Stimulated activated naive CD4-positive, alpha-beta T cell treated with Interleukin-2 at 50 U/mL for 16 hours (primary cell): ENCODE measurements at places on chromosomes 11 and 22.

GRCh38 chr11:130464291-130464812, 15.9 kb downstream of the ADAMTS15 start:
- no peak for DNase-seq

DNA sequence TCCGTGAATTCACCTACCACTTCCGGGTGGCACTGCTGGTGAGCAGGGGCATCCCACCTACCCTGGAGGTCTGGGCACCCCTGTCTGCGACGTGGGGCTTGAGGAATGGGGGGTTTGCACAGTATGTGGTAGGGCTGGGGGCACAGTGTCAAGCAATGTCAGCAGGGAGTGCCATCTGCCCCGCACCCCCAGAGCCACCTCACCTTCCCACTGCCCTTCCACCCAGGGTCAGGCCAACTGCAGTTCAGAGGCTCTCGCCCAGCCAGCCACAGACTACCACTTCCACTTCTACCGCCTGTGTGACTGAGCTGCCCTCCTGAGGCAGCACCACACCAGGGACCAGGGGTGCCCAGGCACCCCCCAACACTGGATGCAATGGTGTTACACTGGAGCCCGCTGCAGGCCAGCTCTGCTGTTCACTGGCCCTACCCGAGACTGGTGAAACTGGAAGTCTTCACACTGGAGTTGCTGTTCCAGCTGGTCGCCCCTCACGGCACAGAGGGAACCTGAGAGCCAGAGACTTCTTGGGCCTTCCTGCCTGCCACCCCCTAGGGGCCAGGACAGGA, 6.5 kb downstream of the TMEM258 start:
- no peak for DNase-seq

DNA sequence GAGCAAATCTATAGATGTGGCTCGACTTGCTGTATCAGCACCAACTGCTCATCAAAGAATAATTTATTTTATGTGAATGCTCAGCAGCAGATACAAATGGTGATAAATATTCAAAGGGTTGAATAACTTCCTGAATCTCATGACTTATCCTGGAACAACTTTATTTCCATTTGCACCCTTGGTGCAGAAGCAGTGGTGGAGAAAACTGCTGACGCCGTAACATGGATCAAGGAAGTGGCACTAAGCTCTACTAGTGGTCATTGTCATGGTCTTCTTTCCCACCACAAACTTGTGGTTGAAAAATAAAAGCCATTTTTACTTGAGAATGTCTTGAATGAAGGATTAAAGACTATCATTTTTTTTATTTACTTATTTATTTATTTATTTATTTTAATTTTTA, 14.6 kb downstream of the MARK2 start:
- DNase-seq = no peak

DNA sequence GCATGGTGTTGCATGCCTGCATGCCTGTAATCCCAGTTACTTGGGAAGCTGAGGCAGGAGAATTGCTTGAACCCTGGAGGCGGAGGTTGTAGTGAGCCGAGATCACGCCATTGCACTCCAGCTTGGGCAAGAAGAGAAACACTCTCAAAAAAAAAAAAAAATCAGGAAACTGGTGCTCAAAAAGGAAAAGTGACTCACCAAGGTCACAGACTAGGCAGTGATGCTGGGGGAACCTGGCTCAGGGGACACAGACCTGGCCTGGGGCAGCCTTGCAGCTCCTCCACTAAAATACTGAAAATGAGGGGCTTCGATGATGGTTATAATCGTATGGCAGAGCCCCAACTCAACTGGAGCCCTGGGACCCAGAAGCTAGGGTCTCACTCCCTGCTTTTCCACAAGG, 8.1 kb upstream of the SLC35E4 start:
- no peak for DNase-seq

DNA sequence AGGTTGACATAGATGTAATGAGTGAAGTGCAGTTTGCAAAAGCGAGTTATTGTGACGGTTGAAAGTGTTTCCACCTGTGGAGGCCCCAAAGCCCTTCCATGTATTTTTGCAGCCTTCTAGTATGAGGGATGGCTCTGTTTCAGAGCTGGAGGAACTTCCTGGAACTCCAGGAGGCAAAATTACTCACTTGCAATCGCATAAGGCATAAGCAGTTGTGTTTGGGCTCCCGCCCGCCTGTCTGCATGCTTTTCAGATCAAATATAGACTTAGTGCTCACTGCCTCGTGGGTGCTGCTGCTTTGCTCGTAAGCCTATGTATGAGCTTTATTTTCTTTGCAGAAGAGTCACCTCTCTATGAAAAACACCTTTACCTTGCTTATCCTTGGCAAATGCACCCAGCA, 146.8 kb upstream of the LARGE1 start:
- DNase-seq = no peak

DNA sequence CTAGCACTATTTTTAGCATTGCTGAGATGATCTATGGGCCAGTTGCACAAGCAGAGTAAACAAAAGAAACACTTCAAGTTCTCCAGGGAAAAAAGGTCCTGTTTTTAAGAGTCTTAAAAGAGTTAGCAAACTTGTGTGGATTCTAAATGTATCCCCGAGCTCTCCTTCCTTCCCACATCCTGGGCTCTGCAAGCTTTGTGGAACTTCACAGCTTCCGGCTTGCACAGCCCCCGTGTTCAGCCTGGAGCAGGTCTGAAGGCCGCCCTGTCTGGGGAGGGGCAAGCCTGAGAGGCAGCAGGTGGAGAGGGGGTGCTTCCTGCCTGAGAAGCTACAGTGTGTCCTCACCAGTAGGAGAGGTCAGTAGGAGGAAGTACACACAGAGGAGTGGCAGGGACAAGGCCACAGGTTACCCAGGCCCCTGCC, 35.1 kb upstream of the SUSD2 start:
- no peak for DNase-seq

GRCh38 chr11:70551351-70552166, 153.2 kb downstream of the CTTN start:
- no peak for DNase-seq

GRCh38 chr22:20487715-20488114, 7.9 kb downstream of the KLHL22 start:
- no peak for DNase-seq

DNA sequence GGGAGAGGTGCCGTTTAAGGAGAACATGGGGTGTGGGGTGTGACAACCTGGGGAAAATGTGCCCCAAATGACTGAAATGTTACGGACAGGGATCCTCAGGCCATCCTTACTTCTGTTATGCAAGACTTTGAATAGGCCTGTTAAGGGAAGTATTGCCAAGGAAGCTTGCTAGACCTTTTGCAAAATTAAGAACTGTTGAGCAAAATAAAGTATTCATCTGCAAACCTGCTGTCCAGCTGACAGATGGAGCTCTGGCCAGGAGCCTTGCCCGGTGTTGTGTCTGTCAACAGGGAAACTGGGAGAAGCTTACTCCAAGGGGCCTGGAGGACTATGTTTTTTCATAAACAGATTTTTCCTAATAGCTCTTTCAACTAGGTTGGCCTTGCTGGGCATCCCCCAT, 48.0 kb downstream of the FAT3 start:
- DNase-seq = no peak

DNA sequence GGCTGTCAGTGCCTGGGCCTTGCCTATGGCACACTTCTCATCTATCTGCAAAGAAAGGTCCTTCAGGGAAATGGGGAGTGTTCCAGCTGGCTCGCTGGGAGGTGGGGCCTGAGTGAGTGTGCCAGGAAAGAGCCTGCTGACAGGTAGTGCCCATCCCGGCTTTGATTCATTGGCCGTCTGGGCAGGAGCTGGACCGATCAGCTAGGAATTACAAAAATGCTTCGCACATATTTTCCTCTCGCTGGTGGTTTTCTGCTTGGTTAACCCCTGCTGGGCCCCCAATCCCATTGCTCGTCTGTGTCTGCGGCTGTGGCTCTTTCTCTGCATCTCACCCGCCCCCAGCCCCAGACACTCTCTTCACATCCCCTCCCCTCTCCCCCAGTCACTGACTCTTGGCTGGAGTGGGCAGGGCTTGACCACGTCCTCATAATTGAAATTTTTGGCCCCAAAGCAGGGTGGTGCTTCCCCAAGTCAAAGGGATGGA, 10.8 kb downstream of the LIF start:
- no peak for DNase-seq

- DNase-seq = no peak
Measured at GRCh38 chr11:35598254-35599125, 19.8 kb upstream of the FJX1 start.

- DNase-seq = no peak
Measured at GRCh38 chr22:35657571-35658312, 9.5 kb downstream of the APOL6 start.

DNA sequence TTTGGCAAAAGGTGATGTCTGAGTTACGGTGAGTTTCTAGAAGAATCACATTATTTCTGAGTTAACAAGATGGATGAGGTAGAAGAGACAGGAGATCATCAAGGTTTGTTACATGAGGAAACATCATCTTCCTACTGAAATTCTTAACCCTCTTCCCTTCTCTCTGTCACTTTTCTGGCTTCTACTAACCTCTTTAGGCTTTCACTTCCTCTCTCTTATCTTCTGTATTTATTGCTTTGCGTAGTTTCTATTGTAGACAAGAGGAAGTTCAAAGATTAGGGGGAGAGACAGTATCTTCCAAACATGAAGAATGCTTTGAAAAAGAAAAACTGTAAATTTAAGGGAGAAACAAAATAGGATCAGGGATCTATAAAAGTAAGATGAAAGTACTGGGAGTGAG, 75.4 kb downstream of the TRPC6 start:
- no peak for DNase-seq

- DNase-seq = no peak
Measured at GRCh38 chr22:45162531-45162930, 1.2 kb upstream of the NUP50 start.

- no peak for DNase-seq
Measured at GRCh38 chr22:40705918-40706682, 26.8 kb downstream of the MCHR1 start.

DNA sequence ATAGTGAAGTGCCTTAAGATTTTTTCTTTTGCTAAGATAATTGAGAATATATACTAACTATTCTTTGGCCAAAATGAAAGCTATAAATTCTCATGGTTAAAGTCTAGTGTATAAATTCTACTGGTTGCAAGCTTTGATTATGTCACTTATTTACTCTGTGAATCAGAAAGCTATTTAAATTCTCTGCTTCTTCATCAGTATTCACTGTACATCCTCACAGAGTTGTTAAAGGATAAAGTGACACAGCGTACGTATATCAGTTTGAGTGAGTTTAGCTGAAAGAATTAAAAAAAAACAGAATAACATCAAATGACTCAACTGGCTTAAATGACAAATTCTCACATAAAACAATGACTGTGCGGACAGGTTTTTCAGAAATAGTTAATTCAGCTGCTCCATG, 453.1 kb downstream of the NELL1 start:
- DNase-seq = no peak

GRCh38 chr11:17915500-17916143, 97.2 kb downstream of the SERGEF start:
- DNase-seq = no peak

- no peak for DNase-seq
Measured at GRCh38 chr11:3810951-3811350, 2.6 kb downstream of the PGAP2 start.

DNA sequence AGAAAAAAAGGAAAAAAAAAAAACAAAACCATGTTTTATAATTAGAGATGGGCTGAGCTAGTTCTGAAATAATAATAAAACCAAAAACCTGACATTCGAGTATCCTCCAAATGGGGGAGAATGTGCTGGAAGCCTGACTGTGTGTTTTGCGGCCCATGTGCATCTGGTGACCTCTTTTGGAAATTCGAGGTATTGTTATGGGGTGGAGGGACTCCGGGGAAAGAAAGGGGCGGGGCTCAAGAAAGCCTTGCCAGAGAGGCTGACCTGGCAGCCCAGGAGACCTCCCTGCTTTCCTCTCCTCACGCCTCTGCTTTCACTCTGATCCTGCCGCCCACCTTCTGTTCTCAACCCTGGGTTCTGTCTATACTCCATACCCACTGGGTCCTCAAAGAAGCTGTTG, 72.9 kb downstream of the CTTN start:
- DNase-seq = no peak
